ENCODE measurements at places on chromosomes 16 and 17. TPM values are rescaled to one million over a fixed set of nuclear protein-coding genes. Genes with fewer than 3 reads are reported as not detected.

MYCBPAP gene
- 2.1 TPM for polyA plus RNA-seq

HSPB9 gene
- polyA plus RNA-seq: not detected

CDT1 gene
- polyA plus RNA-seq: 17.4 TPM

SRCIN1 gene
- 1.1 TPM for polyA plus RNA-seq

HYDIN gene
- polyA plus RNA-seq: under 0.01 TPM

KCNH6 gene
- polyA plus RNA-seq: not detected

ITGAL gene
- 2.8 TPM for polyA plus RNA-seq

OR3A1 gene
- not detected for polyA plus RNA-seq

SKA2 gene
- 41.4 TPM for polyA plus RNA-seq

ANKRD13B gene
- polyA plus RNA-seq: 1.6 TPM

FBXL16 gene
- polyA plus RNA-seq: 2.4 TPM

HEATR9 gene
- polyA plus RNA-seq: not detected

CDRT15L2 gene
- not detected for polyA plus RNA-seq

GOT2 gene
- polyA plus RNA-seq: 84.6 TPM

COQ9 gene
- 123 TPM for polyA plus RNA-seq

THUMPD1 gene
- polyA plus RNA-seq: 15.5 TPM

TAC4 gene
- not detected for polyA plus RNA-seq

SCARF1 gene
- polyA plus RNA-seq: 2.4 TPM

MYLK3 gene
- polyA plus RNA-seq: under 0.01 TPM

EFNB3 gene
- not detected for polyA plus RNA-seq

IGFALS gene
- 0.46 TPM for polyA plus RNA-seq

GPR179 gene
- polyA plus RNA-seq: 0.09 TPM

GJD3 gene
- not detected for polyA plus RNA-seq

SHISA6 gene
- under 0.01 TPM for polyA plus RNA-seq

CLEC19A gene
- polyA plus RNA-seq: not detected

OR1A1 gene
- polyA plus RNA-seq: not detected

TMEM88 gene
- 11.4 TPM for polyA plus RNA-seq

CACNA1H gene
- 10.1 TPM for polyA plus RNA-seq

FLYWCH2 gene
- 30.7 TPM for polyA plus RNA-seq

GRAPL gene
- polyA plus RNA-seq: 14.8 TPM

NPIPA2 gene
- polyA plus RNA-seq: 2.3 TPM

CMTM1 gene
- 0.85 TPM for polyA plus RNA-seq

TPPP3 gene
- polyA plus RNA-seq: 13.6 TPM

SP6 gene
- polyA plus RNA-seq: 1.2 TPM

GRAP gene
- 18.2 TPM for polyA plus RNA-seq

WNT9B gene
- polyA plus RNA-seq: not detected

TGFB1I1 gene
- polyA plus RNA-seq: 31.2 TPM

GP1BA gene
- not detected for polyA plus RNA-seq

TAOK1 gene
- 3.6 TPM for polyA plus RNA-seq

LUC7L3 gene
- polyA plus RNA-seq: 43.2 TPM

HOXB9 gene
- 19.9 TPM for polyA plus RNA-seq

PGP gene
- polyA plus RNA-seq: 11.1 TPM

NPIPA5 gene
- polyA plus RNA-seq: 2.5 TPM

B3GNT9 gene
- polyA plus RNA-seq: 1.2 TPM

DLX3 gene
- polyA plus RNA-seq: not detected

EIF3CL gene
- polyA plus RNA-seq: 54.6 TPM

CD300E gene
- 0.92 TPM for polyA plus RNA-seq

FAAP100 gene
- 6.6 TPM for polyA plus RNA-seq

GSDMA gene
- 0.60 TPM for polyA plus RNA-seq

KRTAP2-3 gene
- polyA plus RNA-seq: not detected

LIG3 gene
- 4.2 TPM for polyA plus RNA-seq

CTRB1 gene
- 0.48 TPM for polyA plus RNA-seq

TRIM37 gene
- polyA plus RNA-seq: 7.2 TPM

KREMEN2 gene
- polyA plus RNA-seq: 1.0 TPM

PSMD3 gene
- 112 TPM for polyA plus RNA-seq

MRPS23 gene
- 16.6 TPM for polyA plus RNA-seq
